Adipocyte (in vitro differentiated cells): ENCODE measurements at places on chromosomes 13 and 19.

- no peak for DNase-seq
Observed at GRCh38 chr13:38954291-38954690, 36.3 kb downstream of the STOML3 start.

DNA sequence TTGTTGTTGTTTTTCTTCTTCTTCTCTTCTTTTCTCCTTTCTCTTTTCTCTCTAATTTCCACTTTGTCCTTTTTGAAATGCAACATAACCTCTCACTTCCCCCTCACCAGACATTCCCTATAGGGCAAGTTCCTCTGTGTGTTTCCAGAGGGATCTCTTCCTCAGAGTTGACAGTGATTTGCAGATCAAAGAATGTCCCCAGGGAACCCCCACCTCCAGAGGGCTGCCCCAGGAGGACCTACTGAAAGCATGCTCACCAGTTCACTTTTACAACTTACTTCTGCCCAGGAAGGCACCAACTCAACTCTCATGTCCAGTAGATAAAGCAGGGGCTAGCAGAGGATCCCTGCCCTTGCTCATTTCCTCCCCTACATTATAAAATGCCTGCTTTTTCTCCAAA lies 1648.0 kb downstream of the PCDH9 start:
- no peak for DNase-seq

- no peak for DNase-seq
Observed at GRCh38 chr19:28184997-28185396, 1028.0 kb downstream of the UQCRFS1 start.

DNA sequence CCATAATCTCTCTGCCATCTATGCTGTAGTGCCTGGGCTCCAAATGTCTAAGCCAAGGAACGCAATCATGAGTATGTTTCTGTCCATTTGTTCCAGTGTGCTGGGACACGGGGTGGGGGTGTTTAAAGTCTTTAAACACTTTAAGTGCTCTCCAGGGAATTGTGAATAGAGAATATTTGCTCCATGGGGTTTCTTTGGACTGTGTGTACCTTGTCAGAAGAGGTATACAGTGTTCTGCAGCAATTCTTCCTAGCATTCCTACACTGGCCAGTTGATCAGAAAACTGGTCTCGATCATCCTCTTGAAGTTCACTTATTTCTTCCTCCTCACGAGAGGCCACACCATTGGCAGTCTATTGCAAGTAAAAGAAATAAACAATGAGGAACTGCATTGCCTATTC lies 35.1 kb upstream of the EEF1AKMT1 start:
- no peak for DNase-seq
